Stimulated activated CD4-positive, alpha-beta T cell treated with anti-CD3 and anti-CD28 coated beads, Interleukin-4, amount 100 ng/mL, for 48 hours (primary cell): ENCODE measurements at places on chromosomes 7 and 10.

DNA sequence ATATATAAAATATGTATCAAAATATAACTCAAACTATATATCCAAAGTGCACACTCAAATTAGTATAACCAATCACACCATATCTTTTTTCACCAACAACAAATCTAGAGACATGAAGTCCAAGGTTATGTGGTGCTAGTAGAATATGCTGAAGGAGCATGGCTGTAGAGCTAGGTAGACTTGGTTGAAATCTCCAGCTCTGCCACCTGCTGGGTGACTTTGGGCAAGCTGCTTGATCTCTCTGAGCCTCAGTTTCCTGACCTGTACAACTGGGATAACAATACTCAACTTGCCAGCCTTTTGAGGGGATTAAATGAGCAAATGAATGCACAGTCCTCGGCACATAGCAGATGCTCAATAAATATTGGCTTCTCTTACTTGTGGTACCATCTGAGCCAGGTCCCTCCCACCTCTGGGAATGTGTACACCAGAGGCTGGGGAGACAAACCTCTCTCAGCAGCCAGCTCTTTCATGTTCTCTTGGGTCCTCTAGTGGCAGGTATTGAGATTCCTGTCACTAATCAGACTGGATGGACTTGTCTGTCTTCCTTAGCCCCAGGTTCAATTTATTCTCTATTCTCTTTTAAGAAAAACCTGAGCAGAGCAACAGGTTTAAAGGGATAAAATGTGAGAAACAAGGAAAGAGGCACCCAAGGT lies 94.3 kb upstream of the PDE1C start:
- no peak for DNase-seq

GRCh38 chr7:105219771-105220160 lies 169.0 kb downstream of the SRPK2 start:
- DNase-seq, result no peak

DNA sequence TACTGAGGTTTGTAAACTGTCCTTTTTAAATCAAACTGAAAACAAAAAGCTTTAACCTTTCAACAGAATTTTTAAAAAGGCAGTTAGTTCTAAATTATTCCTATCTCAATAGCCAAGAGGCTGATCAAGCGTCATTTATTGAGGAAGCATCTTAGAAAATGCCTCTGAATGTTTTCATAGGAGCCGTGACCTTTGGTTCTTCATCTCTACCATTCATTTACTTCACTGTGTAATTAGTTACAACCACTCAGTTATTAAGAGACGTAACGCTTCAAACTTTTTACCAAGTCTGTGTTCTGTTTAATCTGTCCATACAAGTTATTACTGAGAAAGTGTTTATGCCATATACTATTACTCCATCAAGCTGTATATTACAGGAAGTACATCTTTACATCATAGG lies 107.4 kb upstream of the KMT2E start:
- no peak for DNase-seq

GRCh38 chr7:126818393-126819196 lies 434.1 kb downstream of the GRM8 start:
- DNase-seq, result no peak

GRCh38 chr10:127279334-127279774 lies 83.0 kb upstream of the INSYN2A start:
- no peak for DNase-seq

DNA sequence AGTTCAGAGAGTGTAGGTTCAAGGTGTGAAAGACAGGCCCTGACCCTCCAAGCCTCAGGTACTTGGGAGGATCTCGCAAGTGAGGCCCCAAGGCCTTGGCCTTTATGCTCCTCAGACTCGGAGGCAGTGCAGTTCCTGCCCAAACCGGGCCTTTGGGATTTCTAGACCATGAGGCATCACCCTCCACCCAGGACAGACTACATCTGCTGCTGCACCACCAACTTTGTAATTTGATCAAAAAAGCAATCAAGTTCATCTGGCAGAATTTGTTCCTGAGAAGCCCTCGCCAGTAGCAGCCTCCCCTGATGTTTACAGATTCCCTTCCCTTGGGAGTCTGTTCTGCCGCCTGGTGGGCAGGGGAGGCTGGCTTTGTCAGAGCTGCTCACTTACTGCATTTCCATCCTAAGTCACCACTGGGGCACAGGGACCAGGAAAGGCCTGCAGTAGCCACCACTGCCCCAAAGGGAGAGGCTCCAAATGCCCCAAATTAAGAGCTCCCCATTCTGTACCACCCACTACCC lies 2.1 kb downstream of the CAMK2G start:
- DNase-seq, result no peak

GRCh38 chr7:18393465-18394118 lies 102.0 kb upstream of the HDAC9 start:
- no peak for DNase-seq

DNA sequence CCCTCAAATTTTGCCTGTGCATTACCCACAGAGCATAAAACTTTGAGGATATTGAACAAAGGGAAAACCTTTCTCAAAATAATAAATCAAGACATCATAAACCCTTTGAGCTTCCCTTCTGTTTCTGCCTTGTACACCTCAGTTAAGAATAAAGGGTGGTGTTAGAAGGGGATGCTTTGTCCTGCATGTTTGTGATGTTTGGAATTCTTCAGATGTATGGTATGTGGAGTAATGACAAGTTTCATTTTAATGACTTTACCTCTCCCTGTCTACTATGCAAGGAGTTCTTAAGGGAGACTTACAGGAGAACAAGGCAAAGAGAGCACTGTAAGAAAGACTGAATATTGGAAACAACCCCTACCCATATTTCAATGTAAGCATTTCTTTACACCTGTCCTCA lies 99.2 kb downstream of the HECW1 start:
- no peak for DNase-seq

- DNase-seq, result no peak
These were observed 240.3 kb downstream of the SEC23IP start for GRCh38 chr10:120132811-120133210.

- no peak for DNase-seq
These were observed 27.7 kb downstream of the ZCCHC24 start for GRCh38 chr10:79417731-79418130.

GRCh38 chr7:20359341-20359963 lies 28.8 kb downstream of the ITGB8 start:
- DNase-seq, result no peak

- DNase-seq, result no peak
These were observed 139.8 kb downstream of the CUBN start for GRCh38 chr10:16989826-16990293.

- no peak for DNase-seq
These were observed 213.6 kb upstream of the TBX20 start for GRCh38 chr7:35467456-35467978.

- DNase-seq, result no peak
These were observed 63.9 kb upstream of the PDGFA start for GRCh38 chr7:583410-584121.

- no peak for DNase-seq
These were observed 287.6 kb upstream of the TPK1 start for GRCh38 chr7:145123502-145123901.

GRCh38 chr10:82691211-82691610 lies 816.2 kb downstream of the NRG3 start:
- no peak for DNase-seq

DNA sequence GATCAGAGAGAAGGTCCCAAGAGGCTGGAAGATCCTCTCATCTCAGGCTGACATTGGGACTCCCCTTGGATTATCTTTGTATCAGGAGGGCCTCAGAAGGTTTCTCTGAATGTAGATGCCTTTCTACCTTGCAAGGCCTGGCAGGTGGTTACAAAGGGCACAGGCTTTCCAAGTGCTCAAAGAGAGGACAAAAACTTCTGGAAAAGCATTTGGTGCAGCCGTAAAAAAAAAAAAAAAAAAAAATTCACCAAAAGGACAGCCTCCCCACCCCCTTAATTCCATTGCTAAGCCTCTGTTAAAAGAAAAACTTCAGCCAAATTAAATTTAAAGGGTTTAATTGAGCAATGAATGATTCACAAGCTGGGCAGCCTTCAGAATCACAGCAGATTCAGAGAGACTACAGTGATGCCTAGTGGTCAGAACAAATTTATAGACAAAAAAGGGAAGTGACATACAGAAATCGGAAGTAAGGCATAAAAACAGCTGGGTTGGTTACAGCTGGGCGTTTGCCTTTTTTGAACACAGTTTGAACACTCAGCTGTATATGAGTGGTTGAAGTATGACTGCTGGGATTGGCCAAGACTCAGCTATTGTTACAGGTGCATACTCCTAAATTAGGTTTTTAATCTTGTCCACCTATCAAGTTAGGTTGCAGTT lies 42.5 kb upstream of the LRGUK start:
- DNase-seq, result no peak

DNA sequence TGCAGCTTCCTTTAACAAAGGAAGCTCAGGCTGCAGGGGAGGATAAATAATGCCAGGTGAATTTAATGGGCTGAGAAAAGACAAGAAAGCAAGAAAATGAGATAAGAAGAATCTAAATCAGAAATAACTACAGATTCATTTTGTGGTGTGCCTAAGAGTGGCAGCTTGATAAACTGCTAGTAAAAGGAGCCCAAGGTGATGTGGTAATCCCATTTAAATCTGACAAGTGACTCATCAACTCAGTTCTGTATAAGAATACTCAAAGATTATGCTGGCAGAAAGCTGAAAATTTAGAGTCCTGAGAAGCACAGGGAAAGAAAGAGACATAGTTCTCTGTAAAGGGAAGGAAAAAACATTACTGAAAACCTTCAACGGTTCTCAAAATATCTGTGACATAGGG lies 109.4 kb upstream of the PDE1C start:
- DNase-seq, result no peak

DNA sequence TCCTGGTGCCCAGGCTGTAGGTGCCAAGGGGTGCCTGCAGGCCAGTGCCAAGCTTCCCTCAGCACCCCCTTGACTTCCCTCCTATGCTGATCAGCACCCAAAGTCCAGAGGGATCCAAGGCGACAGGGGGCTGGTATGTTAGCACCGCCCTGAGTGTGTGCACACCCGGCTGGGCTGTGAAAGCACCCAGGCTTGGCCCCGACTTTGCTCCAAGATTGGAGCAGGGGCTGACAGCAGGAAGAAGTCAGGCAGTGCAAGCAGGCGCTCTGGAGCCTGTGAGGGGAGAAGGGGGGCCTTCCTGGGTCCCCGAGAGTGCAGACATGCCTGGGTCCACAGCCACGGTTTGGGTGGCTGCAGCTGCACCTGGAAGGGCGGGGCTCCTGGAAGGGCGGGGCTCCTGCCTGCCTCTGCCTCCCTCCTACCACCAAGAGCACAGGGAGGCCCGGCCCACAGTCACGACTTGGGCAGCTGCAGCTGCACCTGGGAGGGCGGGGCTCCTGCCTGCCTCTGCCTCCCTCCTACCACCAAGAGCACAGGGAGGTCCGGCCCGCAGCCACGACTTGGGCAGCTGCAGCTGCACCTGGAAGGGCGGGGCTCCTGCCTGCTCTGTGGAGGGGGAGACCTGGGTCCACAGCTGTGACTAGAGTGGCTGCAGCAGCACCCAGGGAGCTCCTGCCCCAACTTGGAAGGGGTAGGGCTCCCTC lies 30.2 kb upstream of the ZMYND11 start:
- no peak for DNase-seq
